Stimulated activated CD4-positive, alpha-beta T cell treated with anti-CD3 and anti-CD28 coated beads, TNF-alpha, amount 100 ng/mL, for 4 hours (primary cell): ENCODE measurements at places on chromosomes 4 and X.

DNA sequence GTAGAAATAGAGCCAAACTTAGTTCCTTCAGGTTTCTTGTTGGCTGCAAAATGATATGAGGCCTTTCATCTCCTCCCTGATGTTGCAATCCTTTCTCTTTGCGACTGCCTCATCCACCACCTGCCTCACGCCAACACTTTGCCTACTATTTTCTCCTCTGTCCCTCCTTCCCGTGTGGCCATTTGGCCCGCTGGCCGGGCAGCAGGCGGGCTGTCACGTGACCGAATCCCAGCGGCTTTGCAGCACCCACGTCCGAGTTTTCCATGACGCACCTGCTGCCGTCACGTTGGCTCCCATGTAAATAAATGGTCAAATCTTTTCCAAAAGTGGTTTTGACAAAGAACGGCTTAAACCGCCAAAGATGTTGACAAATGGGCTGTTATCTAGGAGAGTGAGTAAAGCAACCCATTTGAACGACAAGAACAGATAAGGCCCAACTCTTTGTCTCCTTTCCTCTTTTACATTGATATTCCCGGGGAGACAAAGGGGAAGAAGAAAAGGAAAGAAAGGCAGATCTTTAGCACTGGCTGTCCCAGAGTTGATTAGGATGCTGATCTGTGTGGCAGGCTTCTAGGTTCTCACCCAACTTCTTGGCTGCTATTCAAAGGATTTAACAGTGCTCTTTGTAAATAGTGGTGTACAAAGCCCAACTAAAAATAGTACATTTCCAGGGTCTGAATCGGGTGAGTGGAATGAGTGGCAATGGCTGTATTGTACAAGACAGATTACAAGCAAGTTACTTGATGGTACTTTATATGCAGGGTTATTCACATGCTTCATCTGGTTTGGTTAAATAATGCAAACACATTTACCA, 174.2 kb upstream of the JADE1 start:
- DNase-seq = no peak

GRCh38 chr4:182453830-182454229, 210.6 kb downstream of the TENM3 start:
- no peak for DNase-seq

GRCh38 chr4:7103031-7103606, 35.3 kb upstream of the GRPEL1 start:
- peak; percentile 60 for DNase-seq

GRCh38 chr4:169723207-169723965, 34.4 kb downstream of the HPF1 start:
- no peak for DNase-seq

- no peak for DNase-seq
Observed at GRCh38 chrX:73922856-73923455, 360.0 kb downstream of the CHIC1 start.

DNA sequence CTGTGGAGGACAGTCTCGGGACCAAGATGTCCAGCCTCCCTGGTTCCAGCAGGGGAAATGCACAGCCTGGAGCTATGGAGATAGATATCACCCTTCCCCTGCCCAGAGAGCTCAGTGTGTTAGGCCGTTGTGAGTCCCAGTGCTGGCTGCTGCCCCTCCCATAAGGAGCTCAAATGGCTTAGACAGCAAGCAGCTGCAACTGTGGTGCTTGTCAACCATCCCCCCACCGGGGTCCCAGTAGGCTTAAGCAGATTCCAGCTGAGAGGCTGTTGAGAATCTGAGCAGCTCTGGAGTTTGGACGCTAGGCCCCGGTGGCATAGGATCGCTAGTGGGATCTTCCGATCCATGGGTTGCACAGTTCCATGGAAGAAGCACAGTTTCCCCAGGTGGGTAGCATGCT, 181.8 kb upstream of the POF1B start:
- no peak for DNase-seq

DNA sequence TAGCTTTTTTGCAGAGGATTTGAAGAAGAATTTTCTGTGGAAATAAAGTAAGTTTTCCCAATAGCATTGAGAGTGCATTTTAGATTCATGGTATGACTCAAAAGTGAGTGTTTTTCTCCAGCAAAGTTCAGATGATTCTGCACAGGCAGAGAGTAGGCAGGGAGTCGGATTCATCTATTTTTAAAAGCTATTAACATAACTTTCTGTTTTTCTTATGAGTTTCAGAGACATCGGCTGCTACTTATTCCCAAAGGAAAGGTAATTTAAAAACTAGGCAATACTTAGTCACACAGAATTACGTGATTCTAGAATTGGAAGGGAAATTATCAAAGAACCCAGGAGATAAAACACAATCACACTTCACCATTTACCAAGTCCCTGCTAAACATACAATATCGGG, 4.4 kb downstream of the CCDC110 start:
- DNase-seq = no peak

- no peak for DNase-seq
Observed at GRCh38 chrX:19556202-19556601, 40.9 kb upstream of the MAP3K15 start.

- DNase-seq = no peak
Observed at GRCh38 chr4:125951261-125951887, 636.6 kb downstream of the FAT4 start.

DNA sequence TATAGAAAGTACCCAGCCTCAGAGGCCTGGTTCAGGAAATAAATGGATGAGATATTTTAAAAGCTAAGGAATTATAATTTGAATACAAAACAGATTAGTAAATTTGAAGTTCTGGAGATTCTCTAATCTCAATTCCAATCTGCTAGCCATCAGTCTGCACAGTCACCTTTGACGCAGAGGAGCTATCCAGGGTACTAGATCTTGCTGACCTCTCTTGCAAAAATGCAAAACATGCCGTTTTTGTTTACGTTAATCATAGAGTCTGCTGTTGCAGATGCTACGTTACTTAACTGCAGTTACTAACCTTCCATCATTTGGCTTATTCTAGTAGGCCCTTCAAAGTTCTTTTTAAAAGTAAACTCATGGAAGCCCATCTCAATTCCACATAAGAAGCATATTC, 10.4 kb downstream of the CCSER1 start:
- no peak for DNase-seq

- no peak for DNase-seq
Observed at GRCh38 chr4:163613383-163613782, 118.9 kb downstream of the TMA16 start.

DNA sequence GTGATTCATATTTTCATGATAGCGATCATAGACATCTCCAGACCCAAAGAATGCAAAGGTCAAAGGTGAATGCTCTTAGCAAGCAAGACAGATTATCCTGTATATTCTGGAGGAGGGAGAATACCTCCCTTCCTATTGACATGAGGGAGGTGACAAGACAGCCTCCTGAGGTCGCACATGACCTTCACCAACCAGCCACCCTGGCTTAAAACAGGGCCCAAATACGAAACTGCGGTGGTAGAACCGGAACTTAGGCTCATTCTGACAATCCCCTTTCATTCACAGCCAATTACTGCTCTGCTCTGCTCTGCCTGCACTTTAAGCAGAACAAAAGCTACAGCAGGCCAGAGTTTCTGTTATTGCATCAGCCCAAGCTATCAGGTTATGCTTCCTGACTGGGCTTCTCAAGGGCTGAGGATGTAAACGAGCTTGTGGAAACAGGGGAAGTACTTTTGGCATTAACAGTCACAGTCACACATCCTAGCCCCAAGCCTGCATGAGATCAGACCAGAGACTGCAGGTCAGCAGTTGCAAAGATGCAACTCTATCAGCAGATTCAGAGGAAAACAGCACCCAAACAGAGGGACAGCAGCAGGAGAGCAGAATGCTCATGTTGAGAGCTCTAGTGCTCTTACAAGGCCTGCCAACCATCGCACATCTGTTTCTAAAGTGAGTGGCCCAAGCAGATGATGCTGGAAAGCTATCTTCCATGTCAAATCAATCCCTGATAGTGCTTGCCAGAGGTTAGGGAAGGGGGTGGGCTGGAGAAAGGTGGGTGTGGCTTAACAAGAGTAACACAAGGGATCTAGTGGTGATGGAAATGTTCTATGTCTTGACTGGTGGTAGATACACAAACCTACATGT, 51.3 kb upstream of the MAP3K15 start:
- no peak for DNase-seq

- no peak for DNase-seq
Observed at GRCh38 chr4:37765741-37766140, 60.7 kb upstream of the PGM2 start.

DNA sequence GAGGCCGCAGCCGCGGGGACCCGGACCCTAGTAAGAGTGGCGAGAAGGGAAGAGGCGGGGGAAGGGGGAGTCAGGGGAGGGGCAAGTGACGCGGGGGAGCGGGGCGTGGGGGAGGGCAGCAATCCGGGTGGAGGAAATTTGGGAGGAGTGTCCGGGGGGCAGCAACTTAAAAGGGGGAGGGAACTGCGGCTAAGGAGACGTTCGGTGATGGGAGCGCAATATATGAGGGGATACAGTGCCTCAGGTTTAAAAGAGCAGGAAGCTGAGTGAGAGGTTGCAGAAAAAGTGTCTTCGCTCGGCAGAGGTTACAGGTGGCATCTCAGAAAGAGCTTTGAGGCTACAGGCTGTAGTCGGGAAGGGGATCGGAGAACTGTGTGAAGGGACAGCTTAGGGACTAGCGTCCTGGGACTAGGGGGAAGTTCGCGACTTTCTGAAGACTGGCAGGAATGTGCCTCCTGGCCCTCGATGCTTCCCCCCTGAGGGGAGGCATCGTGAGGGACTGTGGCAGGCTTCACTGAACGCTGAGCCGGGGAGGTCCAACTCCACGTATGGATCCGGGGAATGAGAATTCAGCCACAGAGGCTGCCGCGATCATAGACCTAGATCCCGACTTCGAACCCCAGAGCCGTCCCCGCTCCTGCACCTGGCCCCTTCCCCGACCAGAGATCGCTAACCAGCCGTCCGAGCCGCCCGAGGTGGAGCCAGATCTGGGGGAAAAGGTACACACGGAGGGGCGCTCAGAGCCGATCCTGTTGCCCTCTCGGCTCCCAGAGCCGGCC, 519 bp downstream of the FOXO4 start:
- DNase-seq = no peak

DNA sequence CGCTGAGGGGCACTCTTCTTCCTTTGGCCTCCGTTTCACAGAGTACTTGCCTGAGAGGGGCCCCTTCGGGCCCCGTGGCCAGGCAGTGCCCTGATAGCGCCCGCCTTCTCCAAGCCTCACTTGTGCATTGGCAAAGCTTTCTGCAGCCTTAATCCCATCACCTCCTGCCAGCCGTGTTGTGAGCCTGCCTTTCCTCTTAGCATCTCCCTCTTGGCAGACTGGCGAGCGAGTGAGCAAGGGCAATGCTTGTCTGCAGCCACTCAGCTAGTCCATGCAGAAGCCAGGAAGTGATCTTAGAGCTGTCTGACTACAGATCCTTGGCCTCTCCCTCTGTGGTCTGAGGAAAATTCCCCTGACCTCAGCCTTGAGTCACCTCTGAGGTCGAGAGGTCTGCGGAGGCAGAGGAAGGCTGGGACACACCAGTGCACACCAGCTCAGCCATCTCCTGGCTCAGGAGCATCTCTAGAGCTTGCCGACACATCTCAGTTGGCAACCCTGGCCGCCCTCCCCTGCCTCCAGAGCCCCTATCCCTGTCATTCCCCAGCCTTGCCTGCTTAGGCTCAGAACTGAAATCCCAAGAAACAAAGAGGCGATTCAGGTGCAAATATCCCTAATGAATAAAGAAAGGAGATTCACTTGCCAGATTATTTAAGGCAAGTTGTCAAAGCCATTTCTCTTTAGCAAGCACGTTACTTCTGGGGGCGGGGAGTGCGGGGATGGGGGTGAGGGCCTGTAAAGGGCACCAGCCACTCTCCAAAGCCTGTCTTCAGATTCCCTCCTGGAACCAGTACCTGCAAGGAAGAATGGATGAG, 143.5 kb upstream of the MAMLD1 start:
- DNase-seq = no peak

- DNase-seq = no peak
Observed at GRCh38 chr4:41390661-41391060, 133.9 kb downstream of the UCHL1 start.

- DNase-seq = no peak
Observed at GRCh38 chr4:123397144-123398065, 810 bp downstream of the SPRY1 start.

DNA sequence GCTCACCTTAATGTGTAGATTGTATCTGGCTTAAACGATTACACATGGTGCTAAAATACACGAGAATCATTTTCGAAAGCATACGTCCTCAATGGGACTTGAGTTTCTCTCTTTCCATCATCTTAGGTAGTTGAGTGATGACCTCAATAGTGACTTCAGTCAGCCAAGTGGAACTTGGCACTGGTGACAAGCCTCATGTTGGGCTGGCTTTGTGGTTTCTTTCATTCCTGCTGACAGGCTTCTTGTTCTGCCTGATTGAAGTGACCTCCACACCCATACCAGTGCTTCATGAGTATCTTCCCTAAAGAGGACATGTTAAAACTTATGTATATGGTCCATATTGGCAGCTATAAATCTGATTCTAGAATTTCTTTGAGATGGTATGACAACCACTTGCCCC, 159.1 kb upstream of the WDR1 start:
- no peak for DNase-seq

DNA sequence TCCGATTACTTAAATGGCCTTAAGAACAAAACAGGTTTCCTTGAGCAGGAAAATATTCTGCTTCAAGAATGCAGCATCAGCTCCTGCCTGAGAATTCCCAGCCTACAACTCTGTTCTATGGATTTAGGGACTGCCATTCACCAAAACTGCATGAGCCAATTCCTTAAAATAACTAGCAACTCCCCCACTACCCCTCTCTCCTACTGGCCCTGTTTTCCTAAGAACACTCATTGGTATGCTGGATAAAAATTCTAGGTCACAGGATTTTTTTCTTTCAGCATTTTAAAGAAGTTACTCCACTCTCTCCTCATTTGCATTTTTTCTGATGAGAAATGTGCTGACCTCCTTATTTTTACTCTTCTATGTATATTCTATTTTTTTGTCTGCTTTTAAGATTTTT, 347.1 kb downstream of the IDS start:
- DNase-seq = no peak

GRCh38 chr4:174012135-174012885, 271.2 kb downstream of the FBXO8 start:
- DNase-seq = no peak

- DNase-seq = no peak
Observed at GRCh38 chr4:177322881-177323280, 13.2 kb downstream of the NEIL3 start.

- no peak for DNase-seq
Observed at GRCh38 chr4:105805501-105806120, 89.7 kb upstream of the NPNT start.

DNA sequence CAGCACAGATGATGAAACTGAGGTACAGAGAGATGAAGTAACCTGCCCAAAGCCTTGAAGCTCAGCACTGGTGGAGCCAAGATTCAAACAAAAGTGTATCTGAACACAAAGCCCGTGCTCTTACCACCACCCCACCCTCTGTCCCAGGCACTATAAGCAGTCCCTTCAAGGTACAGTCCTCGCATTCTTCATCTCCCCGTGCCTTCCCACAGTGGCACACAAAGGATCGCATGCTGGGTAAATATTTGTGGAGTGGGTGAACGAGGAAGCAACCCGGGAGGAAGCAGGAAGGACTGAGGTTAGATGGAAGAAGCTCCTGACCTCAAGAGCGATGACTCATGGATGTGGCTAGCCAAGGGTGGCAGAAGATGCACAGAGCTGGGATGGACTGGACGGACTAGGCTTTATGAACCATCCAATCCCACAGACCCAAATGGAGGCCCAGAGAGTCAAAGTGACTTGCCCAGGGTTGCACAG, 18.4 kb downstream of the IQSEC2 start:
- no peak for DNase-seq
